Cardiac muscle cell (in vitro differentiated cells and primary cell): ENCODE measurements at places on chromosomes 5 and 9.

DNA sequence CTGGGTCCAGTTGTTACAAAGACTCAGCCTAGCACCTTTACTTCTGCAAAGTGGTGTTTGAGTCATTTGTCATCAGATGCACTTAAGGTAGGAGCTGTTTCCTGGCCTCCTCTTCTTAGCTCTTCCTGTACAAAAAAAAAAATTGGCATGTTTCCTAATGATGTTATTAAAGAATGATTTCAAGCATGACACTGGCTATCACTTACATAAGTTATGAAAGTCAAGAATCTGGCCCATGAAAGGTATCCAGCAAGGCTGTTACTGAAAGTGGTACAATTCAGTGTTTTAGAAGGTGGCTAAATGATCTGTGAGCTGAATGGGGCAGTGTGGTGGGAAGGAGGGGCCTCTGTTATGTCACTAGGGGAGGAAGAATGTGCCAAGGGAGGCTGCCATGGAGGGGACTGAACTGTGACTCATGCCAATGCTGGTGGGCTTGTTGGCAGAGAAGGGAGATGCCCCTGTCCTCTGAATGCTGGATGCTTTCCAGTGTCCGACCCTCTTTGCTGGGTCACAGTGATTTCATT is 175.1 kb upstream of the MAP1B start:
- no peak for DNase-seq

DNA sequence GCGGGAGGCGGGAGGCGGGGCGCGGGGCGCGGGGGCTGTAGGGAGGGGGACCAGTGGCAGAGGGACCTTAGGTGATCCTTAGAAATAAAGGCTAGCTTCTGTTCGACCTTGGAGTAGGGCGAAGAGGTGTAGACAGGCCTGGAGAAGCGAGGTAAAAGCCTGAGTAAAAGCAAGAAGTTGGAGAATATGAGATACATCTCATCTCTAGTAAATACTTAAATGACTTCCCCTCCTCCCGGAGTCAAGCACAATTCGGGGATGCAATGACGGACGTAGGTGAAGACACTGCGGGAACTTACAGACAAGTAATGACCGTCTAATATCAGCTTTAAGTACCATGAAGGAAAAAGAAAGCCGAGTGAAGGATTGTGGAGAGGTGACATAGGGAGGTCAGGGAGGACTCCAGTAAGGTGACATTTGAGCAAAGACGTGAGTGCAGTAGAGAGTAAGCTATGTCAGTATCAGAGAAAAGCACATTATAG is 466 bp downstream of the SMC2 start:
- no peak for DNase-seq

GRCh38 chr9:99896119-99896518 is 10.3 kb upstream of the STX17 start:
- no peak for DNase-seq

DNA sequence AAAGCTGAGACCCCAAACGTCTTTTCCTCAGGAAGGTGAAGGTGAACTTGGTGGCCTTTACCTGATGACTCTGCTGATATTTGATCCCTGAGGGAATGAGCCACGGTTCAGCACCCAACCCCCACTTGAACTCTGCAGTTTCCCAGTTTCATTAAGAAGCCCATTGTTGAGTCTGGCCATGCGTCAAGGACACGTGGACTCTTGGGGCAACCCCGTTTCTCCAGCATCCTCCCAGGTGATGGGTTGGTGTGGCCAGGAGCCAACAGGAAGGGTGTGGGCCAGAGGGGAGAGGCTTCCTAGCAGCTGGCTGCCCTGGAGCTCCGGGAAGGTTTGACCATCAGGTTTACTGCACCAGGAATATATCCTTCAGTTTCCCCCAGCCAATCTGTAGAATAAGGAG is 59.5 kb upstream of the GNE start:
- DNase-seq, result no peak
